ENCODE measurements at places on chromosomes 2 and 18. TPM values are rescaled to one million over a fixed set of nuclear protein-coding genes. Genes with fewer than 3 reads are reported as not detected.

DNA sequence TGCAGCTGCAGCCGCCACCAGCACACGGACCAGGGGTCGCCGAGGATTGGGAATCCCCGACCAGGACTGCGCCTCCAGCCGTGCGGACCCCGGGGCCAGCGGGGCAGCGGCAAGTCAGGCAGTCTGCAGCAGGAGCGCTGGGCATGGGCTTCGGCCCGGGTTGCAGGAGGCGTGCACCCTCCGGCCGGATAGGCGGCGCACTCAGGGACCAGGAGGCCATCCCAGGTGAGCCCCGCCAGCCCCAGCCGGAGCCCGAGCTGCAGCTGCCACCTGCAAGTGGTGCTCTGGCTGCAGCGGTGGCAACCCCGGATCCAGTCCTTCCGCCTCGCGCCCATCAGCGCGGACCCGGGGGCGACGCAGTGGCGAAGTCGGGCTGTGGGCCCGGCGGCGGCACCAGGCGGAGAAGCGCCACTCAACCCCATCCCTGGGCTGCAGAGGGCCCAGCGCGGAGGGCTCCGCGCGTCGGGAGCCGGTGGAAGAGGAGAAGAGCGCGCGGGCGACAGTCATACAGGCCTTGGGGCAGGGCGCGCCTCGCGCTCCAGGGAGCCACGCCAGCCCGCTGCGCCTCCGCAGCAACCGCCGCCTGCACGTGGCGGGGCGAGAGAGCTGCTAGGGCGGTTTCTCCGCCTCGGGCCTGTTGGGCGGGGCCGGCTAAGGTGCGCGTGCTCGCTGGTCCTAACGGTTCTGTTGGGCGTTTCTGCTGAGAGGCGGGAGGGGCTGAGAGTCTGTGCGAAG, 73.8 kb downstream of the RPIA start:
- no peak for DNase-seq

- no peak for DNase-seq
These were observed 60.4 kb upstream of the CDKL4 start for GRCh38 chr2:39304200-39304599.

The SLC30A3 gene
- 0.78 TPM for total RNA-seq

- no peak for DNase-seq
These were observed 6.5 kb upstream of the MAL start for GRCh38 chr2:95018861-95019550.

GRCh38 chr2:227766373-227766883, 20.7 kb downstream of the SCYGR8 start:
- DNase-seq: peak; percentile 82

GRCh38 chr18:6857300-6857699, 127.8 kb downstream of the ARHGAP28 start:
- DNase-seq: no peak

DNA sequence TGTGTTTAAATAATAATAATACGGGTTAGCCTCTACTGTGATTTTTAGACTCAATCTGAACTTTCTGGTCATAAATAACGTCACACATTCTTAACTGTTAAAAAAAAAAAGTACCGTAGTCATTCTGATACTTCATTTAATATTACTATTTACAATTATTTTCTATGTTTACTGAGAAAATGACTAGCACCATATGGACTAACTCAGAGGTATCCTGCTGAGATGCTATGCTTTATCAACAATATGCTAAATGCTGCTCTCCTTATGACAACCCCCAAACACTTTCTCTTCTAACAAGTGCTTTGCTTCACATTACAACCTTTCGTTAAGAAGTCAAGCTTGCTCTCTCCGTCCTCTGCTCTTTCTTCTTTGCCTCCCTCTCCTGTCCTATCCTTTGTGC, 182.1 kb downstream of the AFF3 start:
- DNase-seq: no peak

The CFAP221 gene
- total RNA-seq: 2.1 TPM

The RAB31 gene
- 107 TPM for total RNA-seq
